T-helper 17 cell (primary cell): ENCODE measurements at places on chromosomes 12 and 14.

DNA sequence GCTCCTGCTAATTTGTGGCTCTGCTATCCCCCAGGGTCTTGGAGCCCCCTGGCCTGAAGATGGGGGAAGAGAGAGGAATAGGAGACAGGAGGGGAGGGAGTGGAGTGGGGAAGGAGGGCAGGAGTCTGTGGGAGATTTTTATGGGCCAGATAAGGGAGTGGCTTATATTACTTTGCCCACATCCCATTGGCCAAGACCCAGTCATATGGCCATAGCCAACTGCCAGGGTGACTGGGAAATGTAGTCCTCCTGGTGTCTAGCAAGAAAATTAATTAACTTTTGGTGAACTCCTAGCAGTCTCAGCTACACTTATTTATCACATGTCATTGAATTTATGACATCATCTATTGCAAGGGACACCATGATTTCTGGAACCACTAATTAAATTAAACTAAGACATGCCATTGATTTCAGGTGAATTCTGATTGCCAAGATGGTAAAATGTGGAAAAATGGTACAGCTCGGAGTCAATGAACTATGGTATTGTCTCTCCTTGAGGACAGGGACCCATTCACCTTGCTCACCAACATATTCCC lies 50.3 kb downstream of the ESRRB start:
- no peak for DNase-seq

DNA sequence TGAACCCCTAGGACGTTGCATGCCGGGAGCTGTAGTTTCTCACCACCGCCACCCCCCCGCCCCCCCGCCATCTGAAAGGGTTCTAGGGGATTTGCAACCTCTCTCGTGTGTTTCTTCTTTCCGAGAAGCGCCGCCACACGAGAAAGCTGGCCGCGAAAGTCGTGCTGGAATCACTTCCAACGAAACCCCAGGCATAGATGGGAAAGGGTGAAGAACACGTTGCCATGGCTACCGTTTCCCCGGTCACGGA lies 501 bp upstream of the HSP90B1 start:
- DNase-seq, result peak; percentile 69

DNA sequence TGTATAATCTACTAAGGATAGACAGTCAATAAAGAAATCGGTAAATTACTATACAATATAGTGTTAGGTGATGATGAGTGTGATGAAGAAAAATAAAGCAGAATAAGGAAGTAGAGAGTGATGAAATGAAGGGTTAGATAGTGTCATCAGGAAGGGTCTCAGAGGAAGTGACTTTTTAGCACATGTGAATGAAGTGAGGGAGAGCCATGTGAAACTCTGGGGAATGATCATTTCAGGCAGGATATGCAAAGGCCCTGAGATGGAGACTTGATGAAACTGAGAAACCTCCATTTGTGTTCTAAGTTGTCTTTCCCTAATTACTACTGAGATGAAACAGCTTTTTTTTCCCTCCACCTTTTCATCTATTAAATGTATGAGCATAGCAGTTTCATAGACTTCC lies 19.4 kb upstream of the GNPTAB start:
- no peak for DNase-seq

DNA sequence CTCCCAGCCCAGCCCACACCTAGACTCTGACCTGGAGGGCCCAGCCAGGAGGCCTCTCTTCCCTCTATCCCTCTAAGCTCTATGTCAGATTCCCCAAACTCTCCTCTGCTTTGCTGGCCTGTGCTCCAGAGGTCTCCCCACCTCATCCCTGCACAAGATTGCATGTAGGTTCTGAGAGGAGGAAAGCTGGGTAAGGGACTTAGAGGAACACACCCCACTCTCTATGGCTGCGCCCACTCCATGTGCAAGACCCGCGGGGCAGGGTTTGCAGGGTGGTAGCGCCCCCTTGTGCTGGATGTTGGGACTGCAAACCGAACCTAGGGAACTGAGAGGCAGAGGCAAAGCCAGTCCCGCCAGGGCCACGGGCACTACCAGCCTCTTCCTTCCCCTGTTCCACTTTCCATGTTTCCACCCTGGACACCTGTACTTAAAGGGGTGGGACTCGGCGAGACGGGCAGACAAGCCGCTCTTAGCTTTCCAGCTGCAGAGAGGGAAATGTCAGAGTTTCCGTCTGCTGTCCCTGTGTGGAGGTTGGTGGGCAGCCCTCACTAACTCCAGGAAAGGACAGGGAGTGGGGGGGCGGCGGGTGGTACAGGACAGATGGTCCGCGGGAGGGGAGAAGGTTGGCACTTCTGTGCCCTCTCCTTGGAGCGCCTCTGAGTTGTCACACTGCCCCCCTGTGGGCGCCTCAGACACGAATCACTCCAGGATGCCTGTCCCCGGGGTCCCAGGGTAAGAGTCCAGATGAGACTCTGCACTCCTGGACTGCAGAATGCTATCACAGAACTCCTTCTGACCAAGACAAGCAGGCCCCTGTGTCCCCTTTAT lies 16.8 kb downstream of the MMP14 start:
- peak; percentile 76 for DNase-seq

DNA sequence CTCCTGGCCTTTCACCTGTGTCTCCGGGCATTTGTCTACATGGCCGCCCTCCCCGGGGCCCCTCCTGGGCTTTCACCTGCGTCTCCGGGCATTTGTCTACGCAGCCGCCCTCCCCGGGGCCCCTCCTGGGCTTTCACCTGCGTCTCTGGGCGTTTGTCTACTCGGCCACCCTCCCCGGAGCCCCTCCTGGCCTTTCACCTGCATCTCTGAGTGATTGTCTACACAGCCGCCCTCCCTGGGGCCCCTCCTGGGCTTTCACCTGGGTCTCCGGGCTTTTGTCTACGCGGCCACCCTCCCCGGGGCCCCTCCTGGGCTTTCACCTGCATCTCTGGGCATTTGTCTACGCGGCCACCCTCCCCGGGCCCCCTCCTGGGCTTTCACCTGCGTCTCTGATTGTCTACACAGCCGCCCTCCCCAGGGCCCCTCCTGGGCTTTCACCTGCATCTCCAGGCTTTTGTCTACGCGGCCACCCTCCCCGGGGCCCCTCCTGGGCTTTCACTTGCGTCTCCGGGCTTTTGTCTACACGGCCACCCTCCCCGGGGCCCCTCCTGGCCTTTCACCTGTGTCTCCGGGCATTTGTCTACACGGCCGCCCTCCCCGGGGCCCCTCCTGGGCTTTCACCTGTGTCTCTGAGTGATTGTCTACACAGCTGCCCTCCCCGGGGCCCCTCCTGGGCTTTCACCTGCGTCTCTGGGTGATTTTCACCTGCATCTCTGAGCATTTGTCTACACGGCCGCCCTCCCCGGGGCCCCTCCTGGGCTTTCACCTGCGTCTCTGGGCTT lies 68.0 kb upstream of the GALNT9 start:
- DNase-seq, result no peak

GRCh38 chr12:101885912-101886561 lies 8.7 kb downstream of the DRAM1 start:
- no peak for DNase-seq
